ENCODE measurements at places on chromosomes 4 and X. TPM values are rescaled to one million over a fixed set of nuclear protein-coding genes. Genes with fewer than 3 reads are reported as not detected.

Gene DUX4
- not detected for polyA plus RNA-seq

GRCh38 chr4:82499738-82500434, 61.9 kb downstream of the TMEM150C start:
- H3K27me3 ChIP-seq, result no peaks in the 10 kb centered on the region
- no peaks in the 10 kb centered on the region for H3K36me3 ChIP-seq
- peak; percentile 51 for DNase-seq
- H3K4me1 ChIP-seq, result no peaks in the 10 kb centered on the region
- no peak overlapping the region for H3K27ac ChIP-seq

DNA sequence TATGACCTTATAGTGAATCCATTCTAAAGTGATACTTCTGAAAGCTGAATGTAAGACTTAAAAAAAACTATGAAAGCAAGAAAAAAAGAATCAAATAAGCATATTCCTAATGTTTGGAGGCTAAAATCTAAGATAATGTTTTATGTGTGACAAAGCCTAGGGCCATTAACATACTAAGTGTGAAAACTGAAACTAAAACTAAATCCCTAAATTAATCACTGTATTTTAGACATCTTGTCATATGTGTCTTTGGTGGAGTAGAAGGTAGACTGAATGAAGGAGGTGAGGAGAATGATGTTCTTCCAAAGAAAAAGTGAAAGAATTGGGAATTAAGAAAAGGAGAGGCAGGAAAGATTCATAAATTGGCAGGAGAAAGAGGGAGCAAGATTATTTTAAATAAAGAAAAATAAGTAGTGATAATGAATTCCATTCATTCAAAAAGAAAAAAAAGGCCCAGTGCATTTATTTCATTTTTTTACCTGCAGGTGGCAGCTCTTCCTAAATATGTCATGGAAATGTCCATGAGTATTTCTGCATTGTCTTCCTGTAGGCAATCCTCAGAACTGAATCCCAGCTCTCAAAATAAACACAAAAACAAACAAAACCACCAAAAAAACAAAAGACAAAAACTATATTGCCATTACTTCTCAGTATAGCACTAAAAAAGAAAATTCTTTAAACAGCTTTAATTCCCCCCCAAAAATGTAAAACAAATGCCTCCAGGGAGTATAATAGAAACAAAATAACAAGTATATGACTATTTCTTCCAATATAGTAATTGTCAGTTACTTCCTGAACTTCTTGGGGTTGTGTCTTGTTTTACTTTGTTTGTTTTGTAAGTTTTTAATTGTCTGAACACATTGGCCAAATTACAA, 17.0 kb upstream of the AP1AR start:
- peak; percentile 55 for DNase-seq
- H3K4me1 ChIP-seq, result peaks cover 5% of the 10 kb centered on the region
- no peaks in the 10 kb centered on the region for H3K36me3 ChIP-seq
- peak overlapping the region; percentile 57 for H3K27ac ChIP-seq
- no peaks in the 10 kb centered on the region for H3K27me3 ChIP-seq
- no peak overlapping the region for H3K4me3 ChIP-seq

DNA sequence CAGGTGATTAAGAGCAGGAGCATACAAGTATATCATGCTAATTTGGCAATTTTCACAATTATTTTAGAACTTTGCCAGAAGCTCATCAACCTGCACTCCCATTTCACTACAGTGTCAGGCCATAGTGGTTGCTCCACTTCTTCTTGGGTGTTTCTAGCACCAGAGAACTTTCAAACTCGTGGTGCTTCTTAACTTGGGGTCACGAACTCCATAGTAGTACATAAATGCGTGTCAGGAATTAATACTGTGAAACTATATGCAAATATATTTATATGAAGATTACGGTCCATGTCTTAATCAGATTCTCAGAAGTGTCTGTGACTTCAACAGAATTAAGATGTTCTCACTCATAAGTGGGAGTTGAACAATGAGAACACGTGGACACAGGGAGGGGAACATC, 254.3 kb upstream of the BMP3 start:
- H3K27ac ChIP-seq, result no peak overlapping the region
- H3K4me3 ChIP-seq, result no peak overlapping the region
- no peaks in the 10 kb centered on the region for H3K4me1 ChIP-seq
- no peaks in the 10 kb centered on the region for H3K36me3 ChIP-seq
- no peaks in the 10 kb centered on the region for H3K27me3 ChIP-seq
- DNase-seq, result no peak

DNA sequence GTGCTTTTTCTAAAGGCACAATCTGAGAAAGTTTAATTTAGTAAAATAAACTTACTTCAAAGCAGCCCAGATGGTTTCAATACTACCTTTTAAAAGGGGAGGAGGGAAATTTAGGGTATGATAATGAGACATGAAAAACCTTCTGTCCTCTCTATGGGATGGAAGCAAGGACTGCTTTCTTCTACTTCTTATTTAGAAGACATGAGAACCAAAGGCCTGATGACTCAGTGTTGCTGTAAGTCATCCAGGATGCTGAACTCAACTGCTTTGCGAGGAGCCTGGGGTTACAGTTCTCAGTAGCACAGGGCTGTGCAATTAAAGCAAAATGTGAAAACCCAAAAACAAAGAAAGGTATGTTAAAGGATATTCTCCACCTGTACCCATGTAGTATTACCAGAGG, 140.8 kb upstream of the EDNRA start:
- H3K27me3 ChIP-seq, result no peaks in the 10 kb centered on the region
- H3K4me1 ChIP-seq, result peaks cover 5% of the 10 kb centered on the region
- peak; percentile 86 for DNase-seq
- no peak overlapping the region for H3K4me3 ChIP-seq

GRCh38 chrX:150506486-150506885, 61.9 kb upstream of the MTM1 start:
- H3K36me3 ChIP-seq, result peaks cover 1% of the 10 kb centered on the region
- H3K27me3 ChIP-seq, result no peaks in the 10 kb centered on the region
- peaks cover 3% of the 10 kb centered on the region for H3K4me1 ChIP-seq
- H3K4me3 ChIP-seq, result no peak overlapping the region
- DNase-seq, result no peak
- no peak overlapping the region for H3K27ac ChIP-seq

- H3K4me1 ChIP-seq, result peaks cover 11% of the 10 kb centered on the region
- no peaks in the 10 kb centered on the region for H3K27me3 ChIP-seq
- H3K27ac ChIP-seq, result peak overlapping the region; percentile 88
- no peaks in the 10 kb centered on the region for H3K36me3 ChIP-seq
- DNase-seq, result peak; percentile 71
These were observed 49.2 kb upstream of the PRSS48 start for GRCh38 chr4:151227731-151228130.

DNA sequence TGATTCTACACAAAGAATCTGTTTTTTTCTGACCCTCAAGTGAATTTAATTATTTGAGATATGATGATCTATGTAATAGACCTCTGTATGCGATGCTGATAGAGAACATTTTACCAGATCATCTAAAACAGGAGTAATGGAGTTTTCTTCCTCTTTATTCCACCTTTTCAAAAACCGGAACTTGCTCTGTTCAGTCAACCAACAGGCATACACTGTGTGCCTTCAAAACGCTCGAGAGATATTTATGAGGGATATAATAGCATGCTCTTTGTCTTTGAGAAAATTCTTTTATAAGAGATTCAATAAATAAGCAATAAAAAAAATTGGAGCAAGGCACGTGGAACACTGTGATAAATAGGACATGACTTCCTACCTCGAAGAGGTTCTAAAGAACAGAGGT, 2.0 kb downstream of the NYX start:
- peak overlapping the region; percentile 10 for H3K4me3 ChIP-seq
- H3K36me3 ChIP-seq, result no peaks in the 10 kb centered on the region
- H3K4me1 ChIP-seq, result no peaks in the 10 kb centered on the region
- no peak for DNase-seq

DNA sequence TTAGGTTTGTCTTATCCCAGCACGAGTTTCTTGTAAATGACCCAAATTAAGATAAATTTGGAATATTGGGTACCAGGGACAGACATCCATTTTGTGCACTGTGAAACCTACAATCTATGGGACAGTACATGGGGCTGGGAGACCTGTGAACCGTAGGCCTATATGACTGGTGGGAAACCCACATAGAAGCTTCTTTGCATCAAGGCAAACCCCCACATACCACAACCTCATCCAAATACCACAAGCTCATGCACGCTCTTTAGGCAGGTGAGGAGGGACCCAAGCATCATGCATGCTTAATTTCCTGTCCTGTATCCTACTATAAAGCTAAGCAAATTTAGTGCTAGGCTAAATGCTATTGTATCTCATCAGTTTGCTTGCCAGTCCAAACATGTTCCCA, 47.8 kb downstream of the NIPAL1 start:
- DNase-seq, result no peak
- H3K4me3 ChIP-seq, result no peak overlapping the region
- no peak overlapping the region for H3K27ac ChIP-seq
- H3K27me3 ChIP-seq, result no peaks in the 10 kb centered on the region
- H3K36me3 ChIP-seq, result no peaks in the 10 kb centered on the region

Gene RIBC1
- polyA plus RNA-seq, result 0.15 TPM

DNA sequence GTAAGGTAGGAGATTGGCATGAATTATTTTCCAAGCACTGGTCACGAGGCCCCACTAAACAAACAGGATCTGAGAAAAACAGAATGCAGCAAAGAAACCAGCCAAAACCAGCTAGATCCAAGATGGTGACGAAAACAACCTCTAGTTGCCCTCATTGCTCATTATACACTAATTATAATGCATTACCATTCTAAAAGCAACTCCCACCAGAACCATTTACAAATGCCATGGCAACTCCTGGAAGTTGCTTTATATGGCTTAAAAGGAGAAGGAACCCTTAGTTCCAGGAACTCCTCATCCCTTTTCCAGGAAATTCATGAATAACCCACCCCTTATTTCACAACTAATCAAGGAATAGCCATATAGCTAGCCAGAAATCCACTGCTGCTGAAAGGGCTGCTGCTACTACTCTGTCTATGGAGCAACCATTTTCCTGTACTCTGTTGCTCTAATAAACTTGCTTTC, 69.3 kb downstream of the ABCB7 start:
- no peak overlapping the region for H3K27ac ChIP-seq
- no peaks in the 10 kb centered on the region for H3K36me3 ChIP-seq
- DNase-seq, result no peak
- no peak overlapping the region for H3K4me3 ChIP-seq
- H3K27me3 ChIP-seq, result no peaks in the 10 kb centered on the region

- no peaks in the 10 kb centered on the region for H3K36me3 ChIP-seq
- H3K27me3 ChIP-seq, result no peaks in the 10 kb centered on the region
- no peak overlapping the region for H3K4me3 ChIP-seq
- H3K4me1 ChIP-seq, result no peaks in the 10 kb centered on the region
These were observed 727.6 kb downstream of the TRAM1L1 start for GRCh38 chr4:116357758-116358157.

DNA sequence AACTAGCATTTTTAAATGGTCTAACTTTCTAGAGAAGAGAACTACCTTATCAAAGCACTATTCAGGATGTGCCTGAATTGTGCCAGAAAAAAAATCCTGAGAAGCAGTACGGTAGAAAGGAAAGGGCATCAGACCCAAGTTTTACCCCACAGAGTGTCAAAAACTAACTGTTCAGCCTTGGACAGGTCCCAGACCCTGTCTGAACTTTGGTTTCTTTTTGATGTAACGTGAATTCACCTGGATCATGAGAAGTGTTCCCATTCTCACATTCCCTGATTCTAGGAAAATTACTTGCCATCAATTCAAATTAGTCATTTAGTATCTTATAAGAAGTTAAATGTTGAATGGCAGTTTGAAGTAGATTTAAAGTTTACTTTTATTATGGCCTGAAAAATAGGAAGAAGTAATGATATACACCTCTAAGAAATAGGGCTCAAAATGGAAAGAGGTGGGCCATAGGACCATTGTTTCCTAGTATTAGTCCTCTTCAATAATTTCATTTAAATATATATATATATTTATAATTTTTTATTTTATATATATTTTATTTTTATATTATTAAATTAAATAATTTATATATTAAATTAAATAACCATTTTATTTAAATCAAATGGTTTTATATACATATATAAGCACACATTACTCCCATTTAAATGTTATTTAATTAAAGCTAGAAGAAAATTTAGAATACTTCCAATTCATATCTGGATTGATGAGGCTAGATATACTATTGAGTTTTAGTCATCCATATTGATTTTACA, 181.9 kb upstream of the PPARGC1A start:
- no peak overlapping the region for H3K27ac ChIP-seq
- no peaks in the 10 kb centered on the region for H3K27me3 ChIP-seq
- no peak for DNase-seq
- H3K36me3 ChIP-seq, result no peaks in the 10 kb centered on the region
- H3K4me3 ChIP-seq, result no peak overlapping the region

Gene VCX2
- not detected for polyA plus RNA-seq

DNA sequence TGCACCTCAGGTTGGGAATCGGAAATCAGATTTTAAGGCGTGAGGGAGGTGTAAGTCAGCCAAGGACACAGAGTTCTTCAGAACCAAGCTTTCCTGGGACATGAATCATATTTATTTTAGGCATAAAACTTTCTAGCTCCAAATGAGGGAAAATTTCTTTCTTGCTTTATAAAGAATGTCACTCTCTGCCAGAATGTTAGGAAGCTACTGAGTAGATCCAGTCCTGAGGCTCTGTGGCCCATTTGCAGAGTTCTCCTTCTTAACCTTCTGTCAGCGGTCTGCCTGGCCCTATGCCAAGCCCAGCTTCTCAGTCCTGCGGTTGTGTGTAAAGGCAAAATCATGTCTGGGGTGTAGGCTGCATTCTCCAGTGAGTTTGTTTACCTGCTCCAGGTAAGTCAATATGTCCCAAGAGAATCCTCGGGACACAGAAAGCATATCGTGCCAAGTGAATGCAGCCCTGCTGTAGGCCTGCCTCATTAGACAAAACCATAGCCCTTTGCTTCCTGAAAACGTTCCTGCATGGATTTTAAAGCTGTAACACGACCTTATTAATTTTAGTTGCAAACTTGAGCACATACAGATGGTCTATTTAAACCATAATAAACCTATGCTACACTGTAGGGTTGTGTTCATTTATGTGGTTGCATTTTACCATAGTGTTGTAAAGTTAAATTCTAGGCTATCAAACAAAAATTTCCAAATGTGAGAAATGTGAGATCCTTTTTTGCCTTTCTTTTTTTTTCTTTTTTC, 29.2 kb upstream of the CCNI start:
- peak; percentile 27 for DNase-seq
- no peak overlapping the region for H3K4me3 ChIP-seq
- no peaks in the 10 kb centered on the region for H3K4me1 ChIP-seq
- no peaks in the 10 kb centered on the region for H3K27me3 ChIP-seq
- H3K36me3 ChIP-seq, result no peaks in the 10 kb centered on the region
- H3K27ac ChIP-seq, result no peak overlapping the region

DNA sequence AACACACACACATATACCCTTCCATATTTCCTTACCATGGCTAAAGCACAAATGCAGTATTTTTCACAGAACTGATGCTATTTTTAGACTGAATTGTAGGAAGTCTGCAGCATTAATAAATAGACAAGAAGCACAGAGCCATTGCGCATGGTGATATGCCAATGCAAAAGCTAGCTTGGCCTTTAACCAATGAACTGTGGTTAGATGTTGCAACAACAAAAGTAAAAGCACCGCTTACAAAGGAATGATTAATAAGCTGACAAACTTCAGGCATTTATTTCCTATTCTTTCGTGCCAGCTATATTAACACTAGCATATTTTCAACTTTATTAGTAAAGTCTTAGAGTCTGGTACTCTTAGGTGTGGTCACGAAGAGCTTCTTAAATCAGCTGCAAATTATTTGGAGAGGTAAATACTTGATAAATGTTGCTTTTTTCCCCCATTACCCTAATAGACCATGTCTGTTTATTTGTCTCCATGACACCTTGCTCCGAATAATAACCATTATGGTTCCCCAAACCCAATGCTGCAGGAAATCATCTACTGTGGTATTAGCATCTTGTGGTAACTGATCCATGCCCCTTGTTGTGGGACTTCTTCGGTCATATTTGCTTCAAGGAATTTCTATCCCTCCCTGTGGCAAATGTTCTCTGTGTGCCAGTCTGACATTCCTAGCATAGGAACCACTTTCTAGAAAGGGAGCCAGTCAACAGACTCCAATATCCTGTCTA, 306.1 kb upstream of the TAPT1 start:
- H3K4me3 ChIP-seq, result no peak overlapping the region
- no peaks in the 10 kb centered on the region for H3K27me3 ChIP-seq
- H3K36me3 ChIP-seq, result no peaks in the 10 kb centered on the region
- peak; percentile 96 for DNase-seq

Data from fibroblast of lung (primary cell).